ENCODE measurements at places on chromosomes 5 and 9. TPM values are rescaled to one million over a fixed set of nuclear protein-coding genes. Genes with fewer than 3 reads are reported as not detected.
A peak's percentile ranks its signal among the peaks of the same experiment; 100 is the strongest.

- DNase-seq, result no peak
- H3K27me3 ChIP-seq, result no peaks in the 10 kb centered on the region
- H3K4me1 ChIP-seq, result peaks cover 9% of the 10 kb centered on the region
- no peaks in the 10 kb centered on the region for H3K36me3 ChIP-seq
- no peak overlapping the region for H3K4me3 ChIP-seq
Observed at GRCh38 chr9:77710965-77711648, 63.0 kb upstream of the GNA14 start.

- peak overlapping the region; percentile 18 for H3K4me3 ChIP-seq
- H3K27ac ChIP-seq, result no peak overlapping the region
- no peak for DNase-seq
- H3K4me1 ChIP-seq, result no peaks in the 10 kb centered on the region
Observed at GRCh38 chr5:6583049-6583880, 49.6 kb downstream of the NSUN2 start.

GRCh38 chr5:72126796-72127195, 19.5 kb downstream of the MAP1B start:
- no peak overlapping the region for H3K4me3 ChIP-seq
- no peaks in the 10 kb centered on the region for H3K4me1 ChIP-seq
- no peak for DNase-seq

- no peak overlapping the region for H3K27ac ChIP-seq
- peaks cover 6% of the 10 kb centered on the region for H3K4me1 ChIP-seq
- no peak overlapping the region for H3K4me3 ChIP-seq
- H3K27me3 ChIP-seq, result no peaks in the 10 kb centered on the region
Observed at GRCh38 chr9:38367898-38368297, 24.6 kb upstream of the ALDH1B1 start.

GRCh38 chr9:136484153-136485048, 1.6 kb upstream of the SEC16A start:
- H3K4me3 ChIP-seq, result peak overlapping the region; percentile 73
- no peaks in the 10 kb centered on the region for H3K27me3 ChIP-seq
- H3K4me1 ChIP-seq, result peaks cover 33% of the 10 kb centered on the region

- no peaks in the 10 kb centered on the region for H3K4me1 ChIP-seq
- no peak overlapping the region for H3K27ac ChIP-seq
- H3K36me3 ChIP-seq, result no peaks in the 10 kb centered on the region
- H3K27me3 ChIP-seq, result no peaks in the 10 kb centered on the region
- no peak for DNase-seq
Observed at GRCh38 chr9:7656636-7657035, 142.9 kb downstream of the DMAC1 start.

DNA sequence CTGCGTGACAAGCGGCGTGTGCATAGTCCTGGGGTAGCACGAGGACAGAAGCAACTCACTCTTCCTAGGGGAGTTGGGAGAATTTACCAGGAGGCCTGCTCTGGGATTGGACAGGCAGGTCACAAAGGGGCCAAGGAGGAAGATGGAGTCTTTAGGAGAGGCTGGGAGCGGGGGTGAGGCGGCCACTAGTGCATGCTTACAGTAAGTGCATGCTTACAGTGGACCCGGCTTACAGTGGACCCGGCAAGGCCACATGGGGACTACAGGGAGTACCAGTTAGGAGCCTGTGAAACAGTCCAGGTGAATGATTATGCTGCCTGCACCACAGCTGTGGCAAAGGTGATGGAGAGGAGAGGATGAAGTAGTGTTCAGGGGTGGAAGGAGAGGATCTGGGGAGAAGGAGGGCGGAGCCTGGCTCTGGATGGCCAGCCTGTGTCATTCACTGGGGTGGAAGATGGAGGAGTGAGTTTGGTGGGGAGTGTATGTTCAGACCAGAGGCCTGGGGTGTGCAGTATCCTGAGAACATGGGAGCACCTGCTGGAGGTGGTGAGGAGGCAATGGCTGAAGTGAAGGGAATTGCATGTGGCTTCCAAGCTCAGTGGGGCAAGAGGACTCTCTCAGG, 78.7 kb downstream of the CRB2 start:
- no peaks in the 10 kb centered on the region for H3K4me1 ChIP-seq
- H3K4me3 ChIP-seq, result no peak overlapping the region
- DNase-seq, result no peak
- H3K27ac ChIP-seq, result no peak overlapping the region

DNA sequence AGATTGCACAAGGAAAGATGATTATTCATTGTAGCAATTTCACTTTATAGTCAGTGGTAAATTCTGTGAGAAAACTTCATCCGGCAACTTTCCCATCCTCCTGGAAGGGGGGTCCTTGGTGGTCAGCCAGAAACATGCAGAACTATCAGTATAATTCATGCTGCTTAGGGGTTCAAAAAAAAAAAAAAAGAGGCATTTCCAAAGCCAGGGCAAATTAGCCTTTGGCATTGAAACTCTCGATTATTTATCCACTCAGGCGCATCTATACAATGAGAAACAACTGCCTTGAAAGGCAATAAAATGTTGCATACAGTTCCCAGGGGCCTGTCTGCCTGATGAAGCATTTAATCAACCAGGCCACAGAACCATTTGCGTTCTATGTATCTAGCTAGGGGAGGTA, 263.3 kb downstream of the TMEM167A start:
- no peaks in the 10 kb centered on the region for H3K36me3 ChIP-seq
- no peaks in the 10 kb centered on the region for H3K4me1 ChIP-seq
- H3K27me3 ChIP-seq, result no peaks in the 10 kb centered on the region

DNA sequence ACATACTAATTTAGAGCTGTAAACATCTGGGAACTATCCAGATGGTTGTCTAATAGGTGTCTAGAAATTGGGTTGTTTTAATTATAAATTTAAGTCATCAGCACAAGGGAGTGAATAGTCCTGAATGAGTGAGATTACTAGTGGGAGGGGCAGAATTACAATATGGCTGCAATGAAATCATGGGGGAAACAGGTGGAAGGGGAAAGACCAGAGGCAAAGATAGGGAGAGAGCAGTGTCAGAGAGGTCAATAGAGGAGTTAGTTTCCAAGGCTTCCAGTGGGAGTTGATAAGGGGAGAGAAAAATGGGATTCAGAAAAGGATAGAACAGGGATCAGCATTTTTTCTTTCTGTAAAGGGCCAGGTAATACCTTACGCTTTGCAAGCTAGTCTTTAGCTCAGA, 8.9 kb downstream of the AK6 start:
- peaks cover 50% of the 10 kb centered on the region for H3K36me3 ChIP-seq
- H3K4me3 ChIP-seq, result no peak overlapping the region
- H3K4me1 ChIP-seq, result no peaks in the 10 kb centered on the region
- H3K27me3 ChIP-seq, result no peaks in the 10 kb centered on the region
- no peak for DNase-seq
- H3K27ac ChIP-seq, result no peak overlapping the region

DNA sequence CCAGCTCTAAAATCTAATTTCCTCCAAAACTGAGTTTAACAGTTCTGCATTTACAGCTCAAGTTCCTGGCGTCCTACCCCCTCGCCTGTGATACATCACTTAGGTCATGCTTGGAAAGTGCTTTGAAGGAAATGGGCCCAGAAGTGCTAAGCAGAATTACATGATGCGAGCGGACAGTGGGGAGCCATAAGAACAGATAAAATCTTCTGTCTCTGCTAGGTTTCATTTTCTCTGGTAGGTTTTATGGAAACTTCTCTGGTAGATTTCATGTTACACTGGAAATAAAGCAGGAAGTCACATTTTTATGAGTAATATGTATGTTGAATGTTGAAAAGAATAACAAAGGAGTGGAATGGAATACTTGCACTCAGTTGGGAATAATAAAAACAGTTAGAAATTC, 138.3 kb downstream of the ZDHHC21 start:
- no peaks in the 10 kb centered on the region for H3K36me3 ChIP-seq
- no peak overlapping the region for H3K27ac ChIP-seq
- H3K4me3 ChIP-seq, result no peak overlapping the region
- H3K27me3 ChIP-seq, result no peaks in the 10 kb centered on the region

- H3K27ac ChIP-seq, result no peak overlapping the region
- H3K27me3 ChIP-seq, result no peaks in the 10 kb centered on the region
- no peak overlapping the region for H3K4me3 ChIP-seq
- DNase-seq, result no peak
Observed at GRCh38 chr9:99576002-99576401, 245.7 kb upstream of the NR4A3 start.

- DNase-seq, result no peak
- H3K4me3 ChIP-seq, result no peak overlapping the region
- no peak overlapping the region for H3K27ac ChIP-seq
- no peaks in the 10 kb centered on the region for H3K36me3 ChIP-seq
Observed at GRCh38 chr5:74225587-74225986, 414.9 kb downstream of the ENC1 start.

GRCh38 chr9:18616976-18617375, 143.0 kb downstream of the ADAMTSL1 start:
- H3K36me3 ChIP-seq, result no peaks in the 10 kb centered on the region
- peaks cover under 1% of the 10 kb centered on the region for H3K4me1 ChIP-seq
- H3K27ac ChIP-seq, result no peak overlapping the region
- no peak overlapping the region for H3K4me3 ChIP-seq
- DNase-seq, result no peak

GRCh38 chr5:129770024-129770820, 22.3 kb downstream of the MINAR2 start:
- H3K27ac ChIP-seq, result no peak overlapping the region
- H3K36me3 ChIP-seq, result no peaks in the 10 kb centered on the region
- H3K4me3 ChIP-seq, result no peak overlapping the region

DNA sequence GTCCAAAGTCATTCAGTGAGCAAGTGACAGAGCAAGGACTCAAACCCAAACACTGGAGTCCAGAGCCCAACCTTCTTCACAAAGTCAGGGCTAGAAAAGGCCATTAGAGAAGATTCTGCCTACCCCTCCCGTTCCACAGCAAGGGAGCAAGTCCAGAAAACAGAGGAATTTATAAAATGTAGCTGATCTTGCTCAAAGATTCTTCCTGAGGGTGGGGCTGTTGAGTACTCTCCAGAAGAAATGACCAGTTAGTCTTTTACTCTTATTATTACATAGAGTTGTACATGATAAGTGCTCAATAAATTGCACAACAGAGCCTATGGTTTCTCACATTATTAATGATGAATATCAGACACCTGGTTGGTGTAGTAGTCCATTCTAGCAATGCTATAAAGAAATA, 39.3 kb upstream of the HMHB1 start:
- no peaks in the 10 kb centered on the region for H3K27me3 ChIP-seq
- no peak overlapping the region for H3K27ac ChIP-seq
- H3K4me1 ChIP-seq, result peaks cover 19% of the 10 kb centered on the region

DNA sequence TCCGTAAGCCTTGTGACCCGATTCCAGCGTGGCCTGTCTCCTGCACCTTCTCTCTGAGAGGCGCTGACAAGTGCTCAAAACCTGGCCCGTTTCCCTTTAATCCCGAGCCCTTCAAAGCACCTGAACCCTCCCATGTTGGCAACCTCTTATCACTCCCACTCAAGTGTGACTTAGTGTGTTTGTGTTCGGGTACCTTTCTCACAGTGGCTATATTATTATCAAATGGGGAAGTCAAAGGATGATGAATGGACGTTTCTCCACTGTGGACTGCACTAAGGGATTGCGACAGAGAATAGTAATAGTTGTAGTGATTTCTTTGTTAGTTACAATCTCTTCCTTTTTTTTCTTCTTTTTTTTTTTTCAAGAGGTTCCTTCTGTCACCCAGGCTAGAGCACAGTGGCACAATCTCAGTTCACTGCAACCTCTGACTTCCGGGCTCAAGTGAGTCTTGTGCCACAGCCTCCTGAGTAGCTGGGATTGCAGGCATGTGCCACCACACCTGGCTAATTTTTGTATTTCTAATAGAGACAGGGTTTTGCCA, 65.4 kb upstream of the TNFSF8 start:
- no peak for DNase-seq
- no peaks in the 10 kb centered on the region for H3K36me3 ChIP-seq
- H3K4me1 ChIP-seq, result no peaks in the 10 kb centered on the region
- H3K4me3 ChIP-seq, result no peak overlapping the region
- H3K27ac ChIP-seq, result no peak overlapping the region

GRCh38 chr5:67259548-67260215, 63.1 kb upstream of the CD180 start:
- H3K27ac ChIP-seq, result no peak overlapping the region
- DNase-seq, result no peak
- peaks cover 10% of the 10 kb centered on the region for H3K4me1 ChIP-seq
- H3K4me3 ChIP-seq, result no peak overlapping the region
- H3K36me3 ChIP-seq, result no peaks in the 10 kb centered on the region

Gene REXO4
- total RNA-seq, result 17.9 TPM

Gene LMX1B
- 0.78 TPM for total RNA-seq

Gene IL13
- total RNA-seq, result 0.44 TPM

Gene ZNF367
- total RNA-seq, result 4.3 TPM

Gene SLC6A18
- not detected for total RNA-seq

Gene CNTNAP3
- 25.5 TPM for total RNA-seq

Gene YTHDC2
- 39.8 TPM for total RNA-seq

Gene PCA3
- total RNA-seq, result not detected

Data from tibial nerve (tissue), 4 donors.